ENCODE measurements at places on chromosomes 16 and 17.
A peak's percentile ranks its signal among the peaks of the same experiment; 100 is the strongest.

DNA sequence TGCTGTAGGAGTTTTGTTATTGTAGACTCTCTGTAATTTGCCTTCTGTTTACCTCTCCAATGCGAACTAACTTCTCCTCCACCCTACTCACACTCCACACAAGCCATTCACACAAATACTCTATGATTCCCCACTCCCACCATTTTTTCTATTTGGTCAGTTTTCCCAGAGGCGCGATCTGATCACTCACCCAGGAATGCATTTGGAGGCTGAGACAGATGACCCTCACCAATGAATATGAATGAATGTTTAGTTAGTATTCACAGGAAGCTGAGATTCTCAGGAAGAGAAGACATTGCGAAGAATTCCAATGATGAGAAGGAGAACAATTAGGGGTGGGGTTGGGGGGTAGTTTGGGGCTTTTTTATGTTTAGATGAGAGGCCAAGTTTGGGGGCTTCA lies 10.5 kb upstream of the ANKFN1 start:
- DNase-seq = no peak
- H3K36me3 ChIP-seq = no peaks in the 10 kb centered on the region

DNA sequence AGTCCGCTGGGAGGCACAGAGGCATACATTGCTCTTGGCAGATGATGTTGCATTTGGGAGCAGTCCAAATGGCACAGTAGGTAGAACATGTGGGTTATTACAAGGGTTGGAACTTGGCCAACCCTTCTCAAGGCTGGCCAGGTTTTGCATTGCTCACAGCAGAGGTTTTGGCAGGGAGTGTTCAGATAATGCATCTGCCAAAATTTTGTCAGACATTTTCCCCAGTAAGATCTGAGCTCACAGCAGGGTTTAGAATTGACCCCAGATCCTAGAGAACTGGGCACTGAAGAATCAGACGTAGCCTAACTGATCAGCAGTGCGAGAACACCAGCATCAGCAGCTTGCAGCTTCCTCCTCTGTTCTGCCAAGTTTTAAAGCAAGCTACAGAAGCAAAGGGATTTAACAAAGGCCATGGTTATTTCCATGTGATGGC lies 468.8 kb upstream of the KIF2B start:
- H3K27me3 ChIP-seq = no peaks in the 10 kb centered on the region
- H3K4me3 ChIP-seq = no peak overlapping the region
- DNase-seq = peak; percentile 22
- H3K36me3 ChIP-seq = no peaks in the 10 kb centered on the region
- no peak overlapping the region for H3K27ac ChIP-seq
- no peaks in the 10 kb centered on the region for H3K4me1 ChIP-seq

- DNase-seq = peak; percentile 47
- no peaks in the 10 kb centered on the region for H3K27me3 ChIP-seq
- peak overlapping the region; percentile 73 for H3K4me3 ChIP-seq
- peak overlapping the region; percentile 93 for H3K27ac ChIP-seq
These were observed 650 bp downstream of the KIAA0753 start for GRCh38 chr17:6639586-6640535.

DNA sequence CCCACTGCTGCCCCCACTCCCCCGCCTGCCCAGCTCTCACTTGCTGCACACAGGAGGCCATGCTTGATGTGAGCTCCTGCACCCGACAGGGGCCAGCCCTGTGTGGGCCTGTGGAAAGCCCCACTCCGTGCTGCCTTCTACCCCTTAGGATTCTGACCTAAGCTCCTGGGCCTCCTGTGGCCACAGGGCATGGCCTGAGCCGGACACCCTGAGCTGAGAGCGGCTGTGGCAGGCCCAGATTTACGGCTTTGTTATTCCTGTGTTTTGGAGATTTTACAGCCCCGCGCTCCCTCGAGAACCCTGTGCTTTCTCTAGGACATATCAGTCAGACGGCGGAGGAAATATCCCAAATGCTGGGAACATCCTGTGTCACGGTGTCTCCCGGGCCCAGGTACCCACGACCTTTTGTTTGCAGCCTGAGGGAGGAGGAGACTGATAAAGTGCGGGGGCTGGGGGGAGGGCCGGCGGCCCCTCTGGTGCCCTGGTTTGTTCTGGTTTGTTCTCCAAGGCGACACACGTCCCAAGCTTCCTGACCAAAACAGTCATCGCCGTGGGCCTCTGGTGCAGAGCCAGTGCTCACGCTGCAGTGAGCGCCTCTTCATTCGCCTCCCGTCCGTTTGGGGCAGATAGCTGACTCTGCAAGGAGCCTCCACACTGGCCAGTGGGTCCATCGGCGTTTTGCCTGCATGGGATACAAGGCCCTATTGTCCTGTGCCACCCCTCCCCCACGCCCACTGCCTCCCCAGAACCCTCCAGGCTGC lies 363.4 kb downstream of the C16orf95 start:
- no peak for DNase-seq
- H3K4me1 ChIP-seq = no peaks in the 10 kb centered on the region
- no peaks in the 10 kb centered on the region for H3K36me3 ChIP-seq
- H3K4me3 ChIP-seq = no peak overlapping the region
- no peak overlapping the region for H3K27ac ChIP-seq
- peaks cover 12% of the 10 kb centered on the region for H3K27me3 ChIP-seq

- H3K4me1 ChIP-seq = no peaks in the 10 kb centered on the region
- H3K4me3 ChIP-seq = no peak overlapping the region
These were observed 24.2 kb upstream of the HNF1B start for GRCh38 chr17:37769050-37769449.

DNA sequence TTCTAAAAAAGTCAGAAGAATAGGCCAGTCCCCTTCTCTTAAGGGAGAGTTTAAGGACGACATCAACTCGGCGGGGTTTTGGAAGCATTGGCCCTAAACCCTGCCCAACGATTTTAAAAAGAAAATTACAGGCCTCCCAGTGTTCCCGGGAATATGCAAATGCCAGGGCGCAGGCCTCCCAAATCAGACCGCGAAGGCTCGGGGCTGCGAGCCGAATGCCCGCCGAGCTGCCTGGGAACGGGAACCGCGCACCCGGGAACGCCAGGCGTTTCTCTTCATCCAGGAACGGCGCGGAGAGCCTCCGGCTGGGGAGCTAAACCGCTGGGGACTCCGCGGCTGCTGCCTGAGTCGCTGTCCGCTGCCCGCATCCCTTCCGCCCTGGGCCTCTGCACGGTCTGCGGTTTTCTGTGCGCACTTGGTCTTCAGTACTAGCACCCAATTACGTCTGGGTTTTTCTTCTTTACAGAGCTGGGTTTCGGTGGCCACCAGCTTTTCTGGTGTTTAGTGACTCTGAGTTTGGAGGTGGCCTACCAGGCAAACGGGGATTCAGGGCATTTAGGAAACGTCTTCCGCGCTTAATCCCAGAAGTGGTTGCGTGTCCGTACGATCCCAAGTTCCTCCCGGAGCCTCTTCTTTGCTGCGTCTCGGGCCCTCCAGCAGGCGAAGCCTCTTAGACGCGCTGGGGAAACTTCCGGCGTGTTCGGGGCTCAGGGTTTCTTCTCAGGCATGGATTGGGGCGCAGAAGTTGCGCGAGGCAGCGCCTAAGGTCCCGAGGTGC lies 5.7 kb downstream of the IRX5 start:
- H3K4me3 ChIP-seq = no peak overlapping the region
- DNase-seq = no peak
- peaks cover 100% of the 10 kb centered on the region for H3K27me3 ChIP-seq

DNA sequence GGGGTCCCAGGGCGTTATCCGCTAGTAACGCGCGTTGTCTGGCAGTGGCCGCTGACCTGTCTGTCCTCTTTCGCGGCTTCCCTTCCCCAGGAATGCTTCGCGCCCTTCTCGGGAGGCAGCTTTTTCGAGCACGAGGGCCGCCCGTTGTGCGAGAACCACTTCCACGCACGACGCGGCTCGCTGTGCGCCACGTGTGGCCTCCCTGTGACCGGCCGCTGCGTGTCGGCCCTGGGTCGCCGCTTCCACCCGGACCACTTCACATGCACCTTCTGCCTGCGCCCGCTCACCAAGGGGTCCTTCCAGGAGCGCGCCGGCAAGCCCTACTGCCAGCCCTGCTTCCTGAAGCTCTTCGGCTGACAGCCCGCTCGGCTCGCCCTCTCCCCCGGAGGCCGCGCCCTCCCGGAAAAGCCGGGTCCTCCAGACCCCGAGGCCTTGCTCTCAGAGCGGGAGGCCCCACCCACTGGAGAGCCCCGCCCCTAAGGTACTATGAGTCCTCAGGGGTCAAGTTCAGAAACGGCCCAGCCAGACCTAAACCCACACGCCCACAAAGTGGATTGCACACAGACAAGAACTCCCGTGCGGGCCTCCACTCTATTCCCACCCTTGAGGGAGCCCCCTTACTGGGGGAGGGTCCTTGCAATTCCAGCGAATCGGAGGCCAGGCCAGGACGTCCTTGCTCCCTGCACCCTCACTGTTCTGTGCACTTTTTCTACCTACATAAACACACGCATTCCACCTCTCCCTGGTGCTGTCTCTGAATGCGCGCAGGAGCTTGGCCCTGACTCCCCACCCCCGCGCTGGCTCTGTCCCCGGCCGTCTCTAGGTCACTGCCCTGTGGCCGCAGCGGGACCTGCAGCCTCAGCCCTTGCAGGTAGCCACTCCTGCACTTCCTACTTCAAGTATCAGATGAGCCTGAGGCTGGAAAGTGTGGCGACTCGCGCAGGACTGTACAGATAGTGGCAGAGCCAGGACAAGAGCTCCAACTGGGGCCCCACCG lies 5.4 kb upstream of the SLC5A2 start:
- H3K27me3 ChIP-seq = no peaks in the 10 kb centered on the region
- peak overlapping the region; percentile 90 for H3K27ac ChIP-seq
- H3K4me3 ChIP-seq = peak overlapping the region; percentile 61
- peak; percentile 92 for DNase-seq
- H3K4me1 ChIP-seq = peaks cover 44% of the 10 kb centered on the region

GRCh38 chr16:66039793-66040192 lies 326.7 kb upstream of the CDH5 start:
- no peak overlapping the region for H3K27ac ChIP-seq
- no peaks in the 10 kb centered on the region for H3K4me1 ChIP-seq
- H3K36me3 ChIP-seq = no peaks in the 10 kb centered on the region
- no peaks in the 10 kb centered on the region for H3K27me3 ChIP-seq
- DNase-seq = no peak

DNA sequence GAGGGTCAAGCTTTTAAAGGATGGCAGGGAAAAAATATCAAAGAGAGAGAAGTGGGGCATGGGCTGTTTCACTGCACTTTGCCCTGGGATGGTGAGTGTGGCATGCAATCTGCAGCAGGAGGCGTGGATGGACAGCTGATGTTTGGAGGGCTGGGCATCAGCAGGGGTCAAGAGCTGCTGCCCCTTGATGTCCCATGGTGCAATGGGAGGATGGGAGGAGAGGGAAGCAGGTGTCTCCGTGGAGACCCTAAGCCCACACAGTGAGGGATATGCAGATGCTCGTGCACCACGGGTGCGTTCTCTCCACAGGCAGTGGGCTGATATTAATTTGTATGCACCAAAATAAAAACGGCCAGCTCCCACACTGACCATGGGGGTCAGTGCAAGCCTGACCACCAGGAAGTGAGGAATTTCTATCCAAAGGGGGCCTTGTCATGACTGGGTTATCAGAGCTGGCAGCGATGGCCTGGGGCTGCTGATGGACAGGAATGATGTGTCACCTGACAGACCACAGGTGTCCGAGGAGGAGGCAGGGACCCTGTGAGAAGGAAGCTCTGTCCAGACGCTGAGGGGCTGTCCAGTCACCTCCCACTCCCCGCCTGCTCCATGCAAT lies 183.6 kb downstream of the IRF8 start:
- H3K27me3 ChIP-seq = no peaks in the 10 kb centered on the region
- peaks cover 11% of the 10 kb centered on the region for H3K4me1 ChIP-seq
- H3K27ac ChIP-seq = no peak overlapping the region
- no peak overlapping the region for H3K4me3 ChIP-seq
- no peaks in the 10 kb centered on the region for H3K36me3 ChIP-seq

- DNase-seq = no peak
- no peak overlapping the region for H3K27ac ChIP-seq
- H3K27me3 ChIP-seq = no peaks in the 10 kb centered on the region
- H3K36me3 ChIP-seq = no peaks in the 10 kb centered on the region
These were observed 305.2 kb downstream of the CDH8 start for GRCh38 chr16:61730997-61731396.

GRCh38 chr17:78890498-78890897 lies 12.5 kb downstream of the CEP295NL start:
- H3K27ac ChIP-seq = peak overlapping the region; percentile 53
- no peak overlapping the region for H3K4me3 ChIP-seq
- H3K36me3 ChIP-seq = no peaks in the 10 kb centered on the region
- H3K4me1 ChIP-seq = peaks cover 72% of the 10 kb centered on the region
- DNase-seq = peak; percentile 75

- H3K4me1 ChIP-seq = no peaks in the 10 kb centered on the region
- no peaks in the 10 kb centered on the region for H3K36me3 ChIP-seq
- H3K4me3 ChIP-seq = no peak overlapping the region
- no peaks in the 10 kb centered on the region for H3K27me3 ChIP-seq
These were observed 44.7 kb upstream of the RPL38 start for GRCh38 chr17:74158761-74159160.

DNA sequence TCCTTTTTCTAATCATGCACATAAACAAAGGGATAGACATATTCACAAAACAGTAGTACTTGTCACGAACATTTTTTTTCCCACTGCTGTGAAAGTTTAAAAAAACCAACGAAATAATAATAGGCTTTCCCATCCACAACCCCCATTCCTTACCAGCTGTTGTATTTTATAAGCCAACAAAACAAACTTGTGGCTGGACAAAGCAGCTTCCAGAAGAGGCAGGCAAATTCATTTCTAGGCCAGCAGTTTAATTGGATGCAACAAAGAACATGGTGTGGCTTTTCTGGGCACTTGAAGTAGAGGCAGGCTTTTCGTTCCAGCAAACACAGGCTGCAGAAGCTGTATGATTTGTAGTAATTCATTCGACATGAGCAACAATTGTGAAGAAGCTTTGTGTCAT lies 56.0 kb upstream of the FAM20A start:
- H3K27me3 ChIP-seq = no peaks in the 10 kb centered on the region
- H3K4me3 ChIP-seq = no peak overlapping the region
- DNase-seq = no peak
- H3K36me3 ChIP-seq = no peaks in the 10 kb centered on the region

DNA sequence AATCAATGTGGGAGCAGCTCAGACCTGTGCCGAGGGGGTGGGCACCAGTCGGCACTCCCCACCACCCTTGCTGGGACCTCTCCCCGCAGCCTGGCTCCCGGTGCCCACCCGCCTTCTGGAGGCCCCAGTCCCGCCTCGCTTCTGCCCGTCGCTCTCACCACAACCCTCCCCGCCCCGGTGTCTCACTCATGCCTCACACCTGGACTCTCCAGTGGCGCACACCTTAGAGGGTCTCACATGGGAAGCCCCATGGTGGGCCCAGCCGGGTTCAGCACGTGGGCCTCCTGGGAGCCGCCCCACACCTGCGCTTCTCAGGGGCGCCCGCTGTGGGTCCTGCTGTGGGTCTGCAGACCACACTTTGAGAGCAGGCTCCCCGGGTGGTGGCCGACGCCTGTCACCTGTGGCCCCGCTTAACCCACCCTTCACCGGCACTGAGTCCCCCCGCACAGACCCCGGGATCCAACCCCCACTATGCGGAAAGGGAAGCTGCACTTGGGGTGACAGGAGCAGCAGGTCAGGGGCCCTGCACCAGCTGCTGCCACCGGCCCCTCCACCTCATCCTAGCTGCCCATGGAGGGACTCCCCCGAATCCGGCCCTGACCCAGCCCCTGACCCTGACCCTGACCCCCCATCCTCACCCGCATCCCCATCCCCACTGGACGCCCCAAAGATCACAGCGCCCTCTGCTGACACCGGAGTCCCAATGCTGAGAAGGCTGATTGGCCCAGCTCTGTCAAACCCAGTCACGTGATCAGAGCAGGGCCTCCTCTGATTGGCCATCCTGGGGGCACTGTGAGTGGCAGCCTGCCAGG lies 27.4 kb upstream of the SLC38A10 start:
- no peak overlapping the region for H3K4me3 ChIP-seq
- no peak for DNase-seq
- H3K36me3 ChIP-seq = no peaks in the 10 kb centered on the region
- no peaks in the 10 kb centered on the region for H3K27me3 ChIP-seq

GRCh38 chr17:47837401-47838039 lies 3.6 kb downstream of the SCRN2 start:
- H3K4me1 ChIP-seq = peaks cover 26% of the 10 kb centered on the region
- no peak for DNase-seq
- no peaks in the 10 kb centered on the region for H3K36me3 ChIP-seq
- no peak overlapping the region for H3K27ac ChIP-seq
- H3K27me3 ChIP-seq = no peaks in the 10 kb centered on the region

Measured in transverse colon (tissue), 4 donors.